ENCODE measurements at places on chromosomes 7 and 10.

- DNase-seq, result no peak
Measured at GRCh38 chr7:117673367-117673766, 193.5 kb downstream of the CFTR start.

- no peak for DNase-seq
Measured at GRCh38 chr7:120797026-120797645, 60.8 kb downstream of the TSPAN12 start.

GRCh38 chr7:68009716-68010115, 1013.1 kb downstream of the TYW1 start:
- DNase-seq, result no peak

DNA sequence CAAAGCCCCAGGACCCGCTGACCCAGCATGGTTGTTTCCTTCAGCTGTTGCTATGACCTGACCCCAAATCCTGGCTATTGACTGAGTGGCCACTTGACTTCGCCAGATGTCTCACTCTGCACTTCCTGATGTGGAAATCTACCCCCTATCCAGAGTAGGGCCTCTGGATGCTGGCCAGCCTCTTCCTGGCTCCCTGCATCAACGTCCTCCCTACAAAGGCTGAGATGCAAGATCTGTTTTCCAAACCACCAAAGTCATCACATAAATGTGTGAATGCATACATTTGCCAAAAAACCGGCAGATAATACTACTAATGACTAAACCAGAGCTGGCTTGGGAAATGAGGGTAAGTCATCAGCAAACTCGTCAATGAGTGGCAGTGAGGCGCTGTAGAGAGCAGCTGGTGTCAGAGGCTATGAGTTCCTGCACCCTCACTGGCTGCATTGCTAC, 70.4 kb downstream of the PYROXD2 start:
- DNase-seq, result peak; percentile 32

- DNase-seq, result no peak
Measured at GRCh38 chr10:100890673-100891317, 22.0 kb upstream of the SLF2 start.

- DNase-seq, result no peak
Measured at GRCh38 chr10:69835875-69836730, 34.4 kb downstream of the COL13A1 start.

DNA sequence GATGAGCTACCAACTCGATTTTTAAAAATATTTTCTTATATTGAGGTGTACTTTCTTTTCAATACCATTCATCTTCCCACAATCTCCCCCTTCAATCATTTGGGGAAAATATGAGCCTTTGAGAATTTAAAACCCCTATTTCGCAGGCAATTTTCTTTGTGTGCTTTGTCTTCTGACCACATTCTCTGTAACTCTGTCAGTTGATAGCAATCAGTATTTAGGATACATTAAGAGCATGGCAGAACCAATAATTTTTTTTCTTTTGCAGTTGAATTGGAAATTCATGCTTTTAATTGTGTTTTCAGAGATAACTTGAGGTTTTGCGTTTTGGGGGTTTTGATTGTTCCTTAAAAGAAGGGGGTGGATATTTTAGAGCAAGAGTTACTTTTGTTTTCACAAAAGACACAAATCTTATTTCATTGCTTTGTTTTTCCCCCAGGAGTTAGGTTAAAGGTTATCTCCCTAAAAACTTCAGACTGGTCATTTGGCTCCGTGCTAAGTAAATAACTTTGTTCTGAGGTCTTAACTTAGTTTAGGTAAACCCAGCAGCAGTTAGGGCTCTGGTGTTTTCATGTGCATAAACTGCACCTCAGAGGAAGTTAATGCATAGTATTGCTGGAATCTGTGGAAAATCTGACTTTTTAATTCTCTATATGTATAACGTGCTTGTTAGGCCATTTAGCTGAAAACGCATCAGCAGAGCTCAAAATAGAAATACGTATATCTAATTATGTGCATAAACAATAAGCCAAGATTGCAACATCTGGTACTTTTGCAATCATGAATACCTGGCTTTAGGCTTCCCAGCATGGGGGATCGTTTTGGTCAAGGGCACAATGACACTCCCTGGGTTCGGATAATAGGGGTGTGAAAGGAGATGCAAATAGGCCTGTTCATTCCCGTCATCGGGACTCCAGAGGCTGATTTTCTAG, 676.4 kb upstream of the ANKRD30A start:
- no peak for DNase-seq

DNA sequence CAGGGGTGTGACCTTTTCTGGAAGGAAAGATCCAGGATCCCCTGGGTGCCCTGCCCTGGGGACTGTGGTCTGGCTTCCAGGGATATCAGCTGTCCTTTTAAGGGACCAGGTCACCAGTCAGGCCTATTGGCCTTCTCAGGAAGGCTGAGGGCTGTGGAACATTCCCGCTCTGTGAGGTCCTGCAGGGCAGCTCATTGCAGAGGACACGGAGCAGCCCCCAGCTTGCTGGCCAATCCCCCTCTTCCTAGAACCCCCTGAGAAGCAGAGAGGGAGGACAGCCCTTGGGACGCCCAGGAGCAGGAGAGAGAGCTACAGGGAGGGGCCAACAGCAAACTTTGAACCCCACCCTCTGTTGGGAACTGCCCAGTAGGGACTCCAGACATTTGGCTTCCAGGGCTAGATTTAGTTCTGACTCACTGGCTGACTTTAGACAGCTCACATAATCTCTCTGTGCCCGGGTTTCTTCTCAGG, 67.9 kb upstream of the COL13A1 start:
- DNase-seq, result no peak

DNA sequence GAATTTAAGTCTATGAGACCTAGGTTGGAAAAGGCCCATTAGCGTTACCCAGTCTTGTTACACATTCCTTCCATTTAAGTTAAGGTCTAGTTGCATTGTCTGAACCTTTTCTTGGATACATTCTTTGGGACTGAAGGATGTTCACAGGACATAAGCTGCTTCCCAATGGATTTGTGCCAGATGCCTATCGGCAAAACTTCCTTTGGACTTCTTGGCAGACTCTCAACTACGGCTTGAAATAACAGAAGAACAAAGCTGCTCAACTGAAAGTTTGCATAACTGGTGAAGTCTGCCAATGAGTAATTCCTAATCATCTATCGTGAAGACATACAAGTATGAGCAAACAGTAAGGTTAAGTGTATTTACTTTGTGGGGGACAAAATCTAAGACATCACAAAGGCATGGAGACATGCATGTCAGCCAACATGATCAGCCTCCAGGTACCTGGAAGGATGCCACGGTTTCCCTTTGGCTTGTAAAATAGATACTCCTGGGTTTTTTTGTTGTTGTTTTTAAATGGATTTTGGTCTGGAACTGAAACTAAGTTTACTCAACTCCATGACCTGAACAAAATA, 35.4 kb downstream of the MALSU1 start:
- DNase-seq, result no peak

DNA sequence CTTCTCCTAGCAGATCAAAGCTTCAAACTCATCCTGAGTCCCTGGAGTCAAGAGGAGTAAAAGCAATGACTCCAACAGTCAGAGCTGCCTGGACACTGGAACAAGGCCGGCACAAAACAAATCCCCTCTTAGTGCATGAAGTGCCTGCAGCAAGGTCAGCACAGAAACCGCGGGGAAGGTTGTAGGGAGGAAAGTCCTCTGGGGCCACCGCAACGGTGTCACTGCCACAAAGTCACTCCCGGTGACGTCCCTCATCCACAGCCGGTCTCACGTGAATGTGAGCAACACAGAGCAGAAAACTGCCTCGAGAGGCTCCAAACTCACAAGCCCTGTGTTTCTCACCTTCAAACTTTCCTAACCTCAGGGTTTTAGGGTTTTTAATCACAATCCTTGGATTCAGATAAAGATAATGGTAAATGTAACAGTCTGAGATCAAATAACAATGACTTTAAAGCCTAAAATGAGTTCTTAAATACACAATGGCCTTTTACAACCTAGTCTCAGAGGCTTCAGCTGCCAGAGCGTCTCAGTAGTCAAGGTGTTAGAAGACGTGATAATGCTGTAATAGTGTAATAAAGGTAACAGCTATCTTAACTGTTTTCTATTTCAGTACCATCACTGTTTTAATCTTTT, 274.3 kb downstream of the ZMYND11 start:
- DNase-seq, result no peak

DNA sequence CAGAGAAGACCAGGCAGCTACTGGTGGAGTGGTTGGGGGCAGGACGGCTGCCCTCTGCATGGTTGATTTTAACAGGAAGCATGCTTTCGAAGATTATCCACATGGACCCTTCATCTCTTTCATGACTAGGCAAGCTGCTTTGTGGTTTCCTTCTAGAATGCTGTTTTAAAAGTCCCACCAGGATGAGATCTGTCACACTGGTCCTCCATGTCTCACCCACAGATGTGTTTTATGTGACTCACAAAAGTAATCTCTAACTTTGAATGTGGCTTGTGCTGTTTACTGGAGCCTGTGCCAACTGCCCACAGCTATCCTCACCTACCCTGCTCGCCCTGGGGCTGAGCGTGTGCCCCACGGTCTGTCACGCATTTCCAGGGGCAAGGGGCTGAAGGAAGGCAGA, 188.8 kb downstream of the GFRA1 start:
- no peak for DNase-seq

DNA sequence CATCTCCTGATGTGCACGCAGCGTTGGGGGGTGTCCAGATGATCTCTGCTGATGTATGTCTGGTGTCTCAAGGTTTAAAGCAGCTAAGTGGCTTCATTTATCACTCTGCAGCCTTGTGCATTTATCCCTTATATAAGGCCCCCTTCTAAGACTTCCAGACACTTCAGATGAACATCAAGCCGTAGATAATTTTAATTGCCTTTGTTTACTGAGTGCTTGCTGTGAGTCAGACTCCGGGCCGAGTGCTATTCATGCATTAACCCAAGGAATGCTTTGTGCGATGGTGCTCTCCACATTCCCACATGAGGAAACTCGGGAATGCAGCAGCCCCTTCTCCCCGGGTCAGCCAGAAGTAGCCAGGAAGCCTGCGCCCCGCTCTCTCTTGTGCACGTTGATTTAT, 328.6 kb upstream of the COBL start:
- DNase-seq, result no peak

DNA sequence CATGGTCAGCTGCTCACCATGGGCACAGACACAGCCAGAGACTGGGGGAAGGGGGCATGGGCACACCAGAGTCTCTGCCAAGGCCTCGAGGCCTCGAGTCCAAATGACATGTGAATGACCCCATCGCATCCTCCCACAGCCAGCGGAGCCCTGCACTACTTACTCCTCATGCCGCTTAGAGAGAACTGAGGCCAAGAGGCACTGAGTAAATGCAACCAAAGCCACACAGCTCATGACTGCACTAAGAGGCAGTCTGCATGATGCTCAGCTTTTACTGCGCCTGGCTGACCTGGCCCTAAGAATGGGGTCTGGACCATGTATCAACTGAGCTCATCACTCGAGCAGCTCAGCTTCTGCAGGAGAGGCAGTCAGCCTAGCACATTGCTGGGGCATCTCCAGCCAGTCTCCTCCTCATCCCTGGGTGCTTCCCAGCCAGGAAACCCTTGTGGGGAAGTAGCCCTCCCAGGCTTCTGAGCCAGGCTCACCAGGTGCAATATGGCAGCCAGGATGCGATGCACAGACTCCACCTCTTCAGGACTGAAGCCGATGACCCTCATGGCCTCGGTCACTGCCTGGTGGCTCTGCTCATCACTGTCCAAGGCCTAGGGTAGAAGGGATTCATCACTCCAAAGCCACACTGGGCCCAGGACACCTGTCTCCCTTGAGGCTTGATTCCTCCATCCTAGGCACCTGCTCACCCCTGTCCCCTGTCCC, 7.5 kb downstream of the MYO1G start:
- no peak for DNase-seq

DNA sequence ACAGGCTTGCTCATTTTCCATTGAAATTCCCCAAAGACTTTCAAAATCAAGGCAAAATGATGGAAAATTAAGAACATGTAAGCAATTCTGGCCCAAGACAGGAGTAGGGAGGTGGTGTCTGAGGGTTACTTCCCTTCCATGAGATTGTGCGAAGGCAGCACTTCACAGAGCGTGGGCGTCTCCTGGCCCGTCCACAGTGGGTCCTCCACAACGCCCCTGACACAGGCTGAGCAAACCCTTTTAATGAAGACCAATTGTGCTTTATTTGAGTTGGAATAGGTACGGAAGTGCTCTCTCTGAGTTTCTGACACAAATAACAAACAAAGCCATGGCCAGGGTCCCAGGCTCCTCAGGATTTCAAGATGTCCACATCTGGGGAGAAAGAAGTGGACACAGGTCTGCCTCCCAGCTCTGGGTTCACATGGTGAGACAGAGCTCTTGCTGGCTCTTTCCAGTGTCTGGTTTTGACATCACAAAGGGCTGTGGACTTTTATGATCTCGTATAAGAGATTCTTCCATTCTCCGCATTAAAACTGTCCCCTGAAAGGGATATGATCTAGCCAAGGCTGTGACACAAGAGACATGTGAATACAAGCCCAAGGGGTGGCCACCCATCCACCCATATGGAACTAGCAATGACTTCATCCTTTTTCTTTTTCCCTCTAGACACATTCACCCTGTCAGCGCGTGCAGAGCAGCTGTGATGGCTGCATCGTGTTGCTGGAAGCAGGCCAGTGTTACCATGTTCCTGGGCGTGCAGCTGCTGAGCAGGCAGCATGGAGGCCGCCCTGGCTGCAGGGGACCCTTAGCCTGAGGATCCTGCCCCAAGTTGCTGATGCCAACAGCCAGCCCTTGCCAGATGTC, 145.6 kb downstream of the ADAM12 start:
- no peak for DNase-seq

DNA sequence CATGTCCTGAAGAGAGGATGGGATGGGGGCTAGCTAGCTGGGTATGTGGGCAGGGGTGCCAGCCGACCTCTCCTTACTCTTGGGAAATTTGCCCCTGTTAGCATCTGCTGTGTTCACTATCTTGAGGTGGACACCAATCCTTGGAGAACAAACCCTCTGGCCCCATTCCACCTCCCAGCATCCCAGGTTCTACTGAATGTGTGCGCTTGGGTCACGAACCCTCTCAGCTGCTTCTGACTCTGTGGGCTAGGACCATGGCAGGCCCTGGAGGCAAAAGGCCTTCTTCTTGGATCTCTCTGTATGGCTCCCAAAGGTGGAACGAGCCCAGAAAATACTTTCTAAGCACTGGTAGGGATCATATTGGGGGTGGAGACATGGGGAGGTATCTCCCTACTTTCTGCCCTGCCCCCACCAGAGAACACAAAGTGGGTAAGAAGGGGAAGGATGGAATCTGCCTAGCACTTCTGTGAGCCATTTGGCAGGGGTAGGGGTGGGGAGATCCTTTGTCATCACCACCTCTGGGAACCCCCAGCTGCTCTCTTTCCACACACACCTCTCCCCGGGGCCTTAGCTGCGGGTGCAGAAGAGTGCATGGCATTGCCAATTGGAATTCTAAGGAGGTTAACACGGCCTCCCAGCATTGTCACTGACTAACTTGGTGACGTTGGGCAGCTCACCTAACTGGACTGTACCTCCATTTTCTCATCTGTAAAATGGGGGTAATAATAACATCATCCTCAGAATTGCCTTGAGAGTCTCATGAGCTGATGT, 7.7 kb downstream of the UNC5B start:
- DNase-seq, result no peak

GRCh38 chr7:2313450-2314208, 612 bp downstream of the SNX8 start:
- peak; percentile 46 for DNase-seq

DNA sequence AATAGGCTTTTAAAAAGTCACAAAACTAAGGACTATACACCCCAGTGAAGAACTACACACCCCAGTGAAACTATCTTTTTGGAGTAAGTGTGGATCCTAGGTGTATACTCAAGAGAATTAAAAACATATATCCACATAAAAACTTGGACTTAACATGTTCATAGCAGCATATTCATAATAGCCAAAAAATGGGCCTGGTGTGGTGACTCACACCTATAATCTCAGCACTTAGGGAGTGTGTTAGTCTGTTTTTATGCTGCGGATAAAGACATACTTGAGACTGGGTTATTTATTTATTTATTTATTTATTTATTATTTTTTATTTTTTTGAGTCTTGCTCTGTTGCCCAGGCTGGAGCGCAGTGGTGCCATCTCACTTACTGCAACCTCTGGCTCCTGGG, 19.0 kb upstream of the COMTD1 start:
- DNase-seq, result no peak
